ENCODE measurements at places on chromosomes 5 and 9.

- no peak for DNase-seq
Observed at GRCh38 chr9:96139592-96140295, 162.2 kb downstream of the HSD17B3 start.

GRCh38 chr5:53276825-53277224, 167.3 kb upstream of the MOCS2 start:
- no peak for DNase-seq

DNA sequence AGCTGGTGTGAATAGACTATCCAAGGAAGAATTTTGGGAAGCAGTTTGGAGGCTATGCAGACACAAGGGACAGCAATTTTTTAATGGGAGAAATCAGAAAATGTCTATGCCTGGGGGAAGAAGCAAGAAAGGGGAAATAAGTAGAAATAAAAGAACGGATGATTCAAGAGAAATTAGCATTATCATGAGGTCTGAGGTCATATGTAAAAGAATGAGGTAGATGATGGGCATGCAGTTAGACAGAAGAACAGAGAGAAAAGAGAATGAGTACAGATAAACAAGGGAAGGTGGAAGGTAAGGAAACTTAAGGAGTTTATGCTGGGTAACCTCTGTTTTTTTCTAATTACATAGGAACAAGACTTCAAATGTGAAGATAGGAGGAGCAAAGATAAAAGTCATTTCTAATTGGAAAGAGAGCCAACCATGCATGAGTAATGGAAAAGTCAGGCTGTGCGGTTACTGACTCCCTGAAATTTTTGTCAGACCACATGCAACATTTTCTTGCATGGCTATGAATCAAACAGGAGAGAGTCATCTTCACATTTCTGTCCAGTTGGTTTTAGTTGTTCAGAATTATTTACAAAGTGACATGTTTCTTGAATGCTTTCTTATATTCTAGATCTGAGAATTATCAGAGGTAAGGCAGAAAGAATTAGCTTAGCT, 101.0 kb upstream of the PIK3R1 start:
- DNase-seq = no peak

DNA sequence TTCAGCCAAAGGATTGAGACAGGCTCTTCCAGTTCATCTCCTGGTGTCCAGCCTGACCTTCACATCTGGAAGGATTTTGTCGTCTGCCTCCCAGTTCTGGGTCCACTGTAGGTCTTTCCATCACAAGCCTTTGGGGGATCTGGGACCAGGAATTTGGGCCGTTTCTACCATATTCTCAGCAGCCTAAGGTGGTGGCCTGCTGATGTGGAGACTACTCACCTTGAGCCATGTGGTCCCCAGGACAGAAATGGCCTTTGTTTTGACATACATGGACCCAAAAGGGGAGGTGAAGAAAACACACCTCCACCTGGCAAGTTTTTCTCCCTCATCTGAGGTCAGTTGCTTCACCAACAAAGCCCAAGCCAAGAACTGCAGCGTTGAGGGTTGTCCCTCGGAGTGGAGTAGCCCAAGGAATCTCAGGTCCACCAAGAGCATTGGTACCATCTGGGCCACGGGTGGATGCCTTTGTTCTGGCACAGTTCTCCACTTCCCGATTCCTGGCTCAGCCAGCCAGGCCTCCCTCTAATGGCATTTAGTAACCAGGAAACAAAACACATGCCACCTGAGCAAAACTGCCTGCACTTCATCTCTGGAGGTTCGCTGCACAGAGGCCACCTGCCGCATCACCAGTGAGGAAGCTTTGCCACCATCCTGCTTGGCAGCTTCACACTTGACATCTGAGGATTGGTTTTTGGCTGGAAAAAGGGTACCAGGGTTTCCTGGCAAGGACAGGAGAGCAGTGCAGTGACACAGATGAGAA, 24.7 kb downstream of the AMBP start:
- no peak for DNase-seq

DNA sequence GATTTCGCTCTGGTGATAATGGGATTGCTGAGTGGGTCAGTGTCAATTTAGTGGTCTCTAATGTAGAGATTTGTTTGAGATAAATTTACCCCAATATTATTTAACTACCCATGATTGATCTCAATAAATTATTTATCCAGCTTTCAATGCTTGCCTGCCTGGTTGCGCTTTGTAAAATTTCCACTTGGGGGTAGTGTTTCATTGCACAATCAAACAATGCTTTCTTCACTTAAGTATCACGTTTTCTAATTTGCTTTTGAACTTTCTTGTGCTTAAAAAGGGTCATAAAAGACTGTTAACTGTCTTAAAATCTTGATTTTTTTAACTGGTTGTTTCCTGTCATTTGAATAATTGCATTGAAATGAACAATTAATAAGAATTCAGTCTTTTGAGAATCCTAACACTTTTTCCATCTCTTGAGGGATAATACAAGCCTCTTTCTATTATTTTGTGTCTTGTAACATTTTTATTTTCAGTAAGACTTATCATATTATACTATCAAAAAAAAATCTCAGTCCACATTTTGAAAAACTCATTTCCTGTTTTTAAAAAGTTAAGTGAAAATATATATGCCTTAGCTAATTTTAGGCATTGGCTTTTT, 18.7 kb downstream of the HSD17B4 start:
- DNase-seq = no peak

- no peak for DNase-seq
Observed at GRCh38 chr5:72313141-72313540, 6.9 kb downstream of the MRPS27 start.

GRCh38 chr9:37775216-37775919, 9.5 kb downstream of the EXOSC3 start:
- no peak for DNase-seq

- no peak for DNase-seq
Observed at GRCh38 chr5:135382106-135382790, 16.8 kb downstream of the MACROH2A1 start.

DNA sequence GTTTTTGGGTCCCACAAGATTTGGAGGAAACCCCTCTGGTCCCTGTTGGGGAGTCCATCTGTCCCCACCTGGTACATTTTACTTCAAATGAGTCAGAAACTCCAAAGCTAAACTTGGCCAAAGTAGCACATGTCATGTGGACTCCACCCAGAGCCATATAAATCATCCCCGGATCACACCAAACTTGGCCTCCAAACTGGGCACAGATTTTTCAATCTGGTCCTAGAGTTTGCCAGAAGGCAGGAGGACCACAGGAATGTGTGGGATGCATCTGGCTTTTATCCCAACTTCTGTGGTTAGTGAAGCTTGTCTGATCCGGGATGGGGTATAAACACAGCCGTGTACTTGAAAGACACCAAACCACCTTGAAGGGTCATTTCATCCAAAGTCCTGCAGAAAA, 66.3 kb downstream of the MAT2B start:
- DNase-seq = no peak

GRCh38 chr5:92887254-92887653, 693.8 kb downstream of the NR2F1-AS1 start:
- no peak for DNase-seq

DNA sequence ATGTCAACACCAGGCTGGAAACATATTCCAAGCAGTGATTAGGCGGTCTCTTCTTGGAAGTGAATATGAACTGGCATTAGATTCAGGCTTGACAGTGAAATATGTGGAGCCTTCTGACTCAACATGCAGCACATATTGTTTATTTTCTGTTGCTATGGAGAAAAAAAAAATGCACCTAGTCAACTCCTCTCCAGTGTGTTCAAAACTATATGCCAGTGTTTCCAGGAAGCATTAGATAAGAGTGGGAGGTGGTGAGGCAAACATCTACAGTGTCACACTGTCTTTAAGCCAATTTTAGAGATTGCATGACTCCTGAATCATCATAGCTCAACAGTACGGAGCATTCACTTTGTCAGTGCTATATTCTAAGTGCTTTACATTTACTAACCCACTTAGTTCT, 117.9 kb downstream of the HCN1 start:
- no peak for DNase-seq

DNA sequence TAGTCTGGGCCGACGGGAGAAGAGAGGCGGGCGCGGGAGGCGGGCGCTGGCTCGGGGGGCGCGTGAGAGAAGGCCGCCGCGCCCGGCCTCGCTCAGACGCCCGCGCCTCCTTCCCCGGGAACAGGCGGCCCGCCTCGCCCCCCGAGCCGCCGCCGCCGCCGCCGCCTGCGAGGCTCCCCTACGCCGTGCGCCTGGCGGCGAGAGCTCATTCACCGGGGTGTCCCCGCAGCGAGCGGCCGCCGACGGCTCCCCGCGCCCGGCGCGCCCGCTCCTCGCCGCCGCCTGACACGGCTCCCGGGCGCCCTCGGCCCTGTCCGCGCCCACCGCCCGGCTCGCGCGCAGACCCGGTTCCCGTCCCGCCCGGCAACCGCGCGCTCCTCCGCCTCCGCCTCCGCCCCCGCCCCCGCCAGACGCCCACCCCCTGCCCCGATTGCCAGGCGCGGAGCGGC, at the start of gene GNAQ:
Gene GNAQ (minus strand): TSS at position 368 of the 449 bp plus-strand sequence. CDS start 576 bp downstream, outside the sequence.
- DNase-seq = no peak

GRCh38 chr9:36791222-36791950, 218.7 kb downstream of the MELK start:
- DNase-seq = no peak

GRCh38 chr5:74145951-74146350, 494.6 kb downstream of the ENC1 start:
- no peak for DNase-seq

- DNase-seq = no peak
Observed at GRCh38 chr5:69313428-69313827, 19.2 kb downstream of the CCDC125 start.

DNA sequence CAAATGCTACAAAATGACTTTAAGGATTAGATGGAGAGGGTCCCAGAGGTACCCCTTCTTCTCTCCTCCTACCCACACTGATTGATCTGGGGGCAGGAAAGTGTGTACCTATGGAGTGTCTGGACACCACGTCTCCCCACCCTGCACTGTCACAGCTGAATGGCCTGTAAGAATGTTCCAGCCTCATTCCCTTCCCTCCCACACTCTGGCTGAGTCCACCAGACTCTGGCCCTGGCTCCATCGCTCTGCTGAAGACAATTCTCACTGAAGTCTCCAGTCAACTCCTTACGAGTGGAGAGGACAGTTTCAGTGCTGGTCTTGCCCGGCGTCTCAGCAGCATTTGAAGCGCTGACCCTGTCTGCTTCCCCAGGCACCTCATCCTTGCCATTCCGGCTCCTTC, 105.8 kb downstream of the TTLL11 start:
- DNase-seq = no peak

- DNase-seq = no peak
Observed at GRCh38 chr9:7289773-7290172, 509.8 kb downstream of the DMAC1 start.

- no peak for DNase-seq
Observed at GRCh38 chr9:14179449-14179848, 134.5 kb downstream of the NFIB start.

GRCh38 chr5:75021219-75021618, 31.1 kb downstream of the GCNT4 start:
- DNase-seq = no peak

- DNase-seq = no peak
Observed at GRCh38 chr5:154791535-154791934, 36.4 kb downstream of the LARP1 start.

DNA sequence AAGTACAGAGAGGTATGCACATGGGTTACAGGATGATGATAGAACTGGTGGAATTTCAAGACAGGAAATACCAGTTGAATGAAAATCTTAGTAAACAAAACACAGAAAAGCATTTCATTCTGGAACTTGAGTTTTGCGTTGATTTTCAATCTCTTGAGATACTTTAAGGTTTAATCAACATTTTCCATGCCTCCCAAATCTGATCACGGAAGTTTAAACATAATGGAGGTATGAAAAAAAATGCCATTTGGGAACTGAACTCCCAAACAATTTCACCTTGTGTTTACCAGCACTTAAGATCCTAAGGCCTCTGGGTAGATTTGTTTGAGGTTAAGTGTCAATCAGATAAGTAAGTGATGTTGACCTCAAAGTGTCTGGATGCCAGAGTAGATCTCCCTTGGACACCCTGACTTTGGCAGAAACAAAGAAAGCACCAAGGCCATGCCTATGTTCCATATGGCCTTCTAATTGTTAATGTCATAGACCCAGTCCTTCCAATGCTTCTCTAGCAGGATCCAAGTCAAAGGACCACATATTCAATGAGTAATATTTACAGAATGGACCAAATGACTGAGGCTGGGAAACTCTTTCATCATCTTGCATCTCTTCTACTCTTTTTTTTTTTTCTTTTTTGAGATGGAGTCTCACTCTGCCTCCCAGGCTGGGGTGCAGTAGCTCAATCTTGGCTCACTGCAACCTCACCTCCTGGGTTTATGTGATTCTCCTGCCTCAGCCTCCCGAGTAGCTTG, 216.9 kb downstream of the ARRDC3 start:
- no peak for DNase-seq

GRCh38 chr5:117880932-117881331, 1107.4 kb downstream of the DTWD2 start:
- no peak for DNase-seq

DNA sequence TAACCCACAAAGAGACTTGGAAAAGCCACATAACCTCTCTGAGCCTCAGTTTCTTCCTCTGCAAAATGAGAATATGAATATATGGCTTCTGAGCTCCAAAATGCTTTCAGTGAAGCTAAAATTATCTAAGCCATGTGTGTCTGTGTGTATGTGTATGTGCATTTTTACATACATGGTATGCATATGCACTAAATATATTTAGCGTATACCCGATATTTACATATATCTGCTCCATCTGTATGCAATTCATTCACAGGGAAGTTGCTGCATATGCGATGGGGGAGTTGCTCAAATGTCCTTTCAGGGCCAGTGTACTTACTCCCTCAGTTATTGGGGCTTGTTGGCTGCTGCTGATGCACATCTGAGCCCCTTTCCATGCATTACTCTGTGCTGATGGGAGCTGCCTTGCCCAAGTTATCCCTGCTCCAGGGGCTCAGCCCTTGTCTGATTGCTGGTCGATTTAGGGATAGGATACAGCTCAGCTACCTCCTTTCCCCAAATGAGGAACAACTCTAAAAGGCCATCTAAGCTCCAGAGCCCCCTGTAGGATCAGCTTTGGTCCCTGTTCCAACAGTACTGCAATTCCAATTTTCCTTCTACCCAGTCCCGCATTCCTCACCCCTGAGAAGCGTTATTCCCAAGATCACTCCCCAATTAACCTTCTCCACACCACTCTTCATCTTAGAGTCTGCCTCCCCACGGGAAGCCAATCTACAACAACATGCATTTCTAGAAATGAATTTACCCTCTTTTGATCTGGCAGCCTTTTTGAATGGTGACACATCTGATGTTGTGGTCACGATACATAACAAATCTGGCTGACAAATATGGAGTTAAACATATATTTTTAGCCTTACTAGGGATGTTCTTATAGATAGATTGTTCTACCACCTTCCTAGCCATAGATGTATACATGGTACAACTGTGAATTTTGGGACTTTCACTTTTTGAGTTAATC, 15.9 kb downstream of the RHOBTB3 start:
- no peak for DNase-seq

- DNase-seq = no peak
Observed at GRCh38 chr5:41822036-41822435, 48.2 kb downstream of the OXCT1 start.

- DNase-seq = no peak
Observed at GRCh38 chr5:42547141-42547540, 123.9 kb downstream of the GHR start.

- no peak for DNase-seq
Observed at GRCh38 chr5:66002415-66002814, 76.0 kb downstream of the ERBIN start.
